ENCODE measurements at places on chromosomes 16 and 17.

GRCh38 chr17:51667706-51668083, 407.3 kb downstream of the UTP18 start:
- no peak for DNase-seq

DNA sequence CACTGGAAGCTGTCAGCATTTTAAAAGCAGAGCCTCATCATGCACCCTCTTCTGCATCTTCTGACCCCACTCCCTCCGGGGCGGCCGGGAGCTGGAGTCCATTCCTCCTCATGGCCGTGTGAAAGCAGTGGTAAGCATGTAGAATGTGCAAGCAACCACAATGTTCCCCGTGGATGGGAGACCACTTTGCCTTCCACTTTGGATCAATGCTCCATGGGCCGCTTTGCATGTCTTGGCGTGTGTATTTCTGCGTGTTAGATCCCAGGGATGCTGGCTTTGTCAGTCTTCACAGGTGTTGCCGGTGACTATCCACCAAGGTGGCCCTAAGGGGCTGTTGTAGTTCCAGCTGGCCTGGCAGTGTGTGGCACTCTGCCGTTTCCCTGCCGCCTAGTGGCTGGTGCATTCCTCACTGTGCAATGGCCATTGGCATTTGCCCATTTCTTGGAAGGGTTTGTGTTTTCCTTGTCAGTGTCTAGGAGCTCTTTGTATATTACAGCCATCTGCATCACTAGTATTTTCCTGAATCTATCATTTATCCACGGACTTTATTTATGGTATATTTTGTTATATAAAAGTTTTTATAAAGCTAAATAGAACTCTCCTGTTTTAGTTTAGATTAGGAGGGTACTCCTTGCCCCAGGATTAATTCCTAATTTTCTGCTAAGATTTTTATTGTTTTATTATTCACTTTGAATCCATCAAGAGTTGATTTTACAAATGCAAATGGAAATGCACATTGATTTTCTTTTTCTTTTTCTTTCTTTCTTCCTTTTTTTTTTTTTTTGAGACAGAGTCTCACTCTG, 5.8 kb upstream of the ALDH3A1 start:
- DNase-seq = peak; percentile 73

GRCh38 chr16:14511800-14512135, 118.3 kb downstream of the PARN start:
- no peak for DNase-seq

DNA sequence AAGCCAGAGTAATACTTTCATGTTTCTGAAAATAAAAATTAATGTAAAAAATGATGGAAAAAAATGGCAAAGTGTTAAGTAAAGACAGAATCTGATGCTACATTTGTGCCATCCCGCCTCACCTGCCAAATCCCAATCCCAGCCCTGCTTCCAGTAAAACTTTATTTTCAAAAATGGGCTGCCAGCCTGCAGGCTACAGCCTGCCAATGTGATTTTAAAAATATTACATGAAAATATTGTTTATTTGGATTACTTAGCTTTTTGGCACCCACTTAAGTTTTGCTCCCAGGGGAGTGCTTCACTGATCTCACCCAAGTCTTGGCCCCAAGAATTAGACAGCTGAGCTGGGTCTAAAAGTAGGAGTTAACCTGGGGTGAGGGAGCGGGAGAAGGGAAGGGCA, 112.8 kb downstream of the C16orf78 start:
- DNase-seq = no peak

DNA sequence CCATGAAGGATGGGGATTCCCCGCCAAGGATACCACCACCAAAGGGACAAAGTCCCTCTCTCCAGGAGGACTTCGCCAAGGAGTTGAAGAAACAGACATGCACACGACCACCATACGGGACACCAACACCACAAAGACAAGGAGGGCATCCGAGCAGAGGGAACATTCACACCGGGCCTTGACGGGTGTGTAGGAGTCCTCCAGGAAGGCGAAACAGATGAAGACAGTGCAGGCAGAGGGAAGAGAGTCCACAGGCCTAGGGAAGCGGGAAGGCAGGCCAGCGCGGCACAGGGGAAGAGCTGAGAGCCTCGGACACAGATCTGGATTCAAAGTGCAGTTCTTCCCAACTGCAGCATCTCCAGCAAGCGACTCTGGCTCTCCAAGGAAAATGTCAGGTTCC, 10.8 kb downstream of the COTL1 start:
- DNase-seq = no peak

- DNase-seq = no peak
Observed at GRCh38 chr17:10295728-10296343, 77.0 kb downstream of the MYH13 start.

DNA sequence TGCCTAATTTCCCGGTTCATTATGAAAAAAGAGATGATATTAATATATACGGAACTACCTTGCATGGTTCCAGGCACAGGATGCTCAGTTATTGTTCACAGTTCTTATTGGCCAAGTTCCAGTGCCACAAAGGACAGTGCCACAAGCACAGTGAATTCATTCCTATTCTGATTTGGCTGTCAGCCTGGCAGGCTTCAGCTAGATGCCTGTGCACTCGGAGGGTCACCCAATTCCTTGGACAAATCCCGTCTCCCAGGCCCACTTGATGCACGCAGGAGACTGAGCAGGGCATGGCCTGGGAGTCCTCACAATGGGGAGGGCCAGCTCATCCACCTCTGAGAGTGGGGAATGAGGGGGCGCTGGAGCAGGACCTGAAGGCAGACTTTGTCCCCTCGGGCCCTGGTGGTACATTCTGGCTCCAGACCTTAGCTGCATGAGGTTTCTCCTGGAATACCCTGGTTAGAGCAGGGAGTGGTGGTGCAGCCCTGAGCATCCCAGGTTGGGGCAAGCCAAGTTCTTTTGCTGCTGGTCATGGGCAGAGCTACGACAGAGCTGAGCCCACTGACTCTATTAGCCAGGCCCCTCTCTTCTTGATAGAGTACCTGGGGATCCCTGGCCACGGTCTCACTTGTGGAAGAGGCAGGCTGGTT, 41.4 kb downstream of the MIS12 start:
- no peak for DNase-seq

GRCh38 chr17:79341222-79341780, 266.7 kb downstream of the ENGASE start:
- DNase-seq = no peak

- no peak for DNase-seq
Observed at GRCh38 chr17:41919840-41920579, 1.3 kb upstream of the ACLY start.

- DNase-seq = no peak
Observed at GRCh38 chr16:8877894-8878522, 4.1 kb upstream of the LITAFD start.

GRCh38 chr16:27547134-27547533, 2.6 kb downstream of the GTF3C1 start:
- DNase-seq = no peak

DNA sequence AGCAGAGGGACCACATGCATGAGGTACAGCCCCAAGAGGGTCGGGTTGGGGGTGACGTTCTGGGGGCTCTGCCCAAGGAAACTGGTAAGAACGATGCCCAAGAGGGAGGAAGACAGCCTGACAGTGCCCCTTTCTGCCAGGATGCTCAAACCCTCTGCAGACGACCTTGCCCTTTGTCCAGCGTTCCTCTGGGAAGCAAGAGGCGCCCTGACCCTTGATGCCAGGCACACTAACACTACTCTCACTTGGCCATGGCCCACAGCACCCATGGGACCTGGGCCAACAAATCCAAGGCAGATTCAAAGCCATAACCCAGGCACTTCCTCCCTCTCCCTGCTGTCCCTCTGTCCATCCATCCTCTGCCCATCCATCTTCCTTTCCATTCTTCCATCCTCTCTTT, 20.4 kb downstream of the TK2 start:
- DNase-seq = no peak

DNA sequence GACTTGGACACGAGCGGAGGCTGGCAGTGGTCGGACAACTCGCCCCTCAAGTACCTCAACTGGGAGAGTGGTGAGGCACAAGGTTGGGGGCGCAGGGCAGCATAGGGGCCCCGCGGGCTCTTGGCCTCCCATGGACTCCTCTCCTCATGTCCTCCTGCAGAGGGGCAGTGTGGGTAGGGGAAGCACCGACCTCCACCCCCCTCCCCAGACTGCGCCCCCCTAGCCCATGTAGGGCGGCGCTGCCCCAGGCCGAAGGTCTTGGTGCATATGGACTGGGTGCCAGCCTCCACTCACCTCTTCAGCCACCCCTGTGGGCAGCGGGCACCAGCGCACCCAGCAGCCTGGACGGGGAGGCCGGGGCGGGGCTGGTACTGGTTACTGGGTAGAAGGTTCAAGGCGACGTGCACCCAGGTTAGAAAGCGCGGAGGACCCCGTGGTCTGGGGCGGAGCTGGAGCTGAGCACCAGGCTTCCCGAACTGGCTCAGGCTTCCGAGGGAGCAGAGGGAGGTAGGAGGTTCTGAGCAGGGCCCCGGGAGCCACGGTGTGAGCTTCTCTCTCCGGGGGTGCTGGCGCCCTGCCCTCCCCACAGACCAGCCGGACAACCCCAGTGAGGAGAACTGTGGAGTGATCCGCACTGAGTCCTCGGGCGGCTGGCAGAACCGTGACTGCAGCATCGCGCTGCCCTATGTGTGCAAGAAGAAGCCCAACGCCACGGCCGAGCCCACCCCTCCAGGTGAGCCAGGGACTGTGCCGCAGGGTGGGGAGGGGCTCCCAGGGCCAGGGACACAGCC, 39.5 kb downstream of the MRC2 start:
- DNase-seq = no peak

DNA sequence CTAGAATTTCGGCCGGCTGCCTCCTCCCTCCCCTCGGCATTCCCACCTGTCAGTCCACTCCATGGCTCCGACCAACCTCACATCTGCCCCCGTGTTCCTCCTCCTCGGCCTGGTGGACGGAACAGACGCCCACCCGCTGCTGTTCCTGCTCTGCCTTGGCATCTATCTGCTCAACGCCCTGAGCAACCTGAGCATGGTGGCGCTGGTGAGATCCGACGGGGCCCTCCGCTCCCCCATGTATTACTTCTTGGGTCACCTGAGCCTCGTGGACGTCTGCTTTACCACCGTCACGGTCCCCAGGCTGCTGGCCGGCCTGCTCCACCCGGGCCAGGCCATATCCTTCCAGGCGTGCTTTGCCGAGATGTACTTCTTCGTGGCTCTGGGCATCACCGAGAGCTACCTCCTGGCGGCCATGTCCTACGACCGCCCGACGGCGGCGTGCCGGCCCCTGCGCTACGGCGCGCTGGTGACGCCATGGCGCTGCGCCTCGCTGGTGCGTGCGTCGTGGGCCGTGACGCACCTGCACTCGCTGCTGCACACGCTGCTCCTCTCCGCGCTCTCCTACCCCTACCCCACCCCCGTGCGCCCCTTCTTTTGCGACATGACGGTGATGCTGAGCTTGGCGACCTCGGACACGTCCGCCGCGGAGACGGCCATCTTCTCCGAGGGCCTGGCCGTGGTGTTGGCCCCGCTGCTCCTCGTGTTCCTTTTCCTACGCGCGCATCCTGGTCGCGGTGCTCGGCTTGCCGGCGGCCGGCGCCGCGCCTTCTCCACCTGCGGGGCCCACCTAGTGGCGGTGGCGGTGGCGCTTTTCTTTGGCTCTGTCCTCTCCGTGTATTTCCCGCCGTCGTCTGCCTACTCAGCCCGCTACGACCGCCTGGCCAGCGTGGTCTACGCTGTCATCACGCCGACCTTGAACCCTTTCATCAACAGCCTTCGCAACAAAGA, at the start of gene OR3A2:
Gene OR3A2, minus strand, starts transcription at position 440 of the 948 bp plus-strand sequence.
- no peak for DNase-seq

DNA sequence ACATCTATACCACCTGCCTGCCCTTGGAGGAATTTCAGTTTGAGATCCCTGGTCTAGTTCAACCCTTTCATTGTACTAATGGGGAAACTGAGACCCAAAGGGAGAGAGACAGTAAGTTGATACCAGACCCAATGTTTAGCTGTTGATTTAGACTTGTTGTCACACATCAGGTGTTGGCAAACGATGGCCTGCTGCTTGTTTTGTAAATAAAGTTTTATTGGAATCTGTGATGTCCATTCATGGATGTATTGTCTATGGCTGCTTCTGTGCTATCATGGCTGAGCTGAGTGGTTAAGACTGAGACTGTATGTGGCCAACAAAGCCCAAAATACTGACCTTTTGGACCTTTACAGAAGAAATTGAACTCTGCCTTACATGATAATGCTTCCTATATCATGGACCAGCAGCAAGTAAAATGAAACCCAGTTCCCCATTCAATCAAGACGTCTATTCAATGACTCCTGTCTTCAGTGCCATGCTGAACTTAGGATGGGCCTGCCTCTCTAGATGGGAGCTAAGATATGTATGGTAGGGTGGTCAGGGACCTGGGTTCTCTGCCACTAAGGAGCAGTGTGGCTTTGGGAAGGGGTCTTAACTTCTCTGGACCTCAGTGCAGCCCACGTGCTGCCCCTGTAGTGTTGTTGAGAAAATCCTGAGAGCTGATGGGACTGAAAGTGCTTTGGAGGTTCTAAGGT, 111.0 kb downstream of the IRX5 start:
- DNase-seq = no peak

GRCh38 chr16:89695875-89696669, 5.4 kb downstream of the SPATA2L start:
- no peak for DNase-seq

Data from NCI-H510A (cell line).